Thyroid gland (tissue), 4 donors: ENCODE measurements at places on chromosomes 12 and 14. TPM values are rescaled to one million over a fixed set of nuclear protein-coding genes. Genes with fewer than 3 reads are reported as not detected.

- DNase-seq = no peak
Measured at GRCh38 chr12:104864668-104865067, 93.4 kb downstream of the SLC41A2 start.

DNA sequence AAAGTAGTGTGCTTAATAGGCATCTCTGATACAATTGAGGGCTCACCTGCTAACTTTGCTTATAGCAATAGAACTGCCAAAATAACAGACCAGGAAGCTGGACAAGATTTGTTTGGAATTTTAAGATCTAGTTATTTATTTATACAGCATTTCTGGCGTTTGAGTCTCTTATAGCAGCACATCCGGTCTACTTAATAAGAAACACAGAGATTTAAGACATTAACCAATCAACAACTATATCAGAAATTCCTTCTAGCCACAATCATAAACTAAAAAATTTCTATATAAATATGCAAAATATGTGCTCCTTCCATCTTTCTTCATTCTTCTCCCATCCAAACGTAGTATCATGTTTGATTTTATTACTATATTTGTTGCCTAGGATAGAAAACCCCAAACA, 2.6 kb downstream of the RTN1 start:
- DNase-seq = no peak

Gene VRTN
- not detected for total RNA-seq

GRCh38 chr12:93139028-93139665, 210.1 kb upstream of the EEA1 start:
- DNase-seq = peak; percentile 43

GRCh38 chr14:101235335-101236103, 325.8 kb upstream of the DIO3 start:
- peak; percentile 69 for DNase-seq

GRCh38 chr14:54535646-54536045, 25.9 kb downstream of the CGRRF1 start:
- no peak for DNase-seq

- peak; percentile 70 for DNase-seq
Measured at GRCh38 chr12:55743406-55744339, 751 bp downstream of the GDF11 start.

GRCh38 chr14:23695664-23695999, 59.5 kb downstream of the DHRS2 start:
- DNase-seq = no peak

Gene PTGER2
- 1.6 TPM for total RNA-seq

Gene RHEBL1
- not detected for total RNA-seq

- no peak for DNase-seq
Measured at GRCh38 chr14:94816113-94816512, 46.2 kb upstream of the GSC start.

Gene SERPINA12
- not detected for total RNA-seq

Gene PARPBP
- total RNA-seq = 0.98 TPM

- DNase-seq = peak; percentile 68
Measured at GRCh38 chr12:110010853-110011723, 11.9 kb downstream of the ANKRD13A start.

GRCh38 chr12:119090865-119091264, 87.9 kb upstream of the HSPB8 start:
- DNase-seq = no peak

GRCh38 chr14:98957211-98958047, 314.6 kb downstream of the BCL11B start:
- no peak for DNase-seq

Gene SMOC1
- 3.8 TPM for total RNA-seq

Gene CCDC85C
- 28.3 TPM for total RNA-seq

DNA sequence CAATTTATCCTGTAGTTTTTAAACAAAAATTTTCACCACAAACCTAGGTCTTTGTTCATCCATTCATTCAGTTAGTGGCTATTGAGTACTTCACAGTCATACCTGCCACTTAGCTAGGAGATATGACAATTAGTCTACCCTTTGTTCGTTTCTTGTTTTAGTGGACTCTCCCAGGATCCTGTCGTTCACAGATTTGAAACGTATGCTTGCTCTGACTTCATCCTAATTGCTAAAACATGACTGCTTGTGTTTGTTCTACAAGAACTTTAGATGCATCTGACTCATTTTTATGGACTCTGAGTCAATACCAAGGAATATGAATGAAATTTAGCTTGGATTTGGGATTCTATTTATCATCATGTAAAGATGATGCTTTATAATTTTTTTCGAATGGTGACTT, 69.5 kb downstream of the TBC1D30 start:
- DNase-seq = no peak

- no peak for DNase-seq
Measured at GRCh38 chr12:26979733-26980132, 34.5 kb downstream of the TM7SF3 start.

- DNase-seq = peak; percentile 41
Measured at GRCh38 chr14:76946753-76947077, 81.8 kb downstream of the IRF2BPL start.

DNA sequence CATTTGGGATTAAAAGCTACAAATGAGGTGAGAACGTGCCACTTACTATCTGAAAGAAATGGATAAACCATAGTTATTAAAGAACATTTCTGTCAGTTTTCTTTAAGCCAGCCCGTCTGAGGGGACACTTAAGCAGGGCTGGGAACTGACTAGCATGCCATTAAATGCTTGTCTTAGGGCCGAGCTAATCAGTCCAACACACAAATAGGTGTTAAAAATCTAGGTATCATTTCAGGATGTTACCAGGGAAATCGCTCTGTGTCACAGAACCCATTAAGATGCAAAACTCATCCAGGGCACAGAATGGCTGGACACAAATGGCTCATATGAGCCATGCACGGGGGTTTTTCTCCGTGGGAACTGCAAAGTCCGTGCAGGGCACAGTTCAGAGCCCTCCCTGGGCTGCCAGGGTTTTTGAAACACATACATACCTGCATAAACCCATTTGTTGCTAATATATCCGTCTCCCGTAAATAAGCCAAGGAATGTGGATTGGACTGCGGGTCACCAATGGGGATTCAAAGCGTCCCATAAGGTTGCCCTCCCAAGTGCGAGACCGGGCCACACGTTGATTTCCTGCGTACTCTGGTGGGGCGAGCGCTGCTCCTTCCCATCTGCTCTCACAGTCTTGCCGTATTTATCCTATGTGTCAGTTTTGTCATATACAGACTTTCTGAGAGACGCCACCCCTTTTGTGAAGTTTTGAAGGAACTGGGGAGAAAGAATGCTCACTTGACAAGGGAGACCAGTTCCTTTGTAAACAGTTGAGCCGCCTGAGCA, 5.4 kb upstream of the GSC start:
- no peak for DNase-seq

- no peak for DNase-seq
Measured at GRCh38 chr12:51773145-51773869, 75.2 kb downstream of the FIGNL2 start.

DNA sequence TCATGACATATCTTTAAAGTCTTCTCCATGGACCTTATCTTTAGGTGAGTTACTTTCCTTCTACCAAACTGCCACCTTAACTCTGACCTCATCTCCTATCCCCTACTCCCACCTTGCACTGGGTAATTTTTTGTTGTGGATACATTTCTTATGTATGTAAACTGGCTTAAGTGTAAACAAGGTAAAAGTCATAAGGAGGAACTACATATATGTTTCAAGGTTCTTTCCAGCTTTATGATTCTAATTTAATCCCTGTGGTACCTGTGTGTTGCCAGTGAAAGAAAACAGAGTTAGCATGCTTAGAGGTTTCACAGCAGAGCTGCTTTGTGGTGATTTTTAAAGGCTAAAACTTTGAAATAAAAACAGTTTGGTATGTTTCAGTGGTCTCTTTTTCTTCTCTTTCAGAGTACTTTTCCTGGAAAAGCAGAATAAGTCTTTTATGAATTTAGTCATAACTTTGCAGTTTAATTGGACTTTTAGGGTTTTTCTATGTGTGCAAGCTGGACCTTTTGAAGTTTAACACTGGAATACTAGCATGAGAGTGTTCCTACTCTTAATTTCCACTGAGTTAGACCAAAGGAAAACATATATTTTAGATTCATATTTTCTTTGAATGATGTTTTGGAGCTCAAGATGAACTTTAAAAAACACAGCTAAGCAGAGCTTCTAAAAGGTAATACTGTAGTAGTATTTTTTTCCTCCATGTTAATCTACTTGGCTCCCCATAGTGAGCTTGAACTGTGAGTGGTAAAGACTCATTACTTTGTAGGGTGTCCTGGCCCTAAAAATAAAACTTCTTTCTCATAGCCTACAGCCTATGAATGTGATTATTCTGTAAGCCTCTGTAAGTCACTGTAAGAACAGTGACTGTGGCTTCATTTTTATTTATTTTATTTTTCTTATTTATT, 105.4 kb downstream of the FUT8 start:
- DNase-seq = no peak

DNA sequence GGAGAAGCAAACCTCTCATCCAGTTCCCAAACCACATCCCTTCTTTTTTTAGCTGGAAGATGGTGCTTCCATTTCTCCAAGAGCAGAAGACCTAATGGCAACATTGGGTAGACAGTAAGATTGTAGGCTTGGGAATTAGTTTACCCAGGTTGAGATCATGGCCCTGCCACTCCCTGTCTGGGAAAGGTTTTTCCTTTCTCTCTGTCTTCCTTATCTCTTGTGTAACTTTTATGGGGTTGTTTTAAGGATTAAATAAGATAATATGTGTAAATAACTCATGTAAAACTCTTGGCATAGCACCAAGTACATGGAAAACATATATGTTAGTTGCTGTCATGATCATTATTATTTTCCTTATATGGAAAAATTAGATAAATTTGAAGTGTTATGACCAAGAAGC, 23.2 kb upstream of the PSMA6 start:
- DNase-seq = no peak

GRCh38 chr12:28086521-28087155, 103.6 kb upstream of the CCDC91 start:
- DNase-seq = no peak

Gene PELI2
- 10.8 TPM for total RNA-seq

DNA sequence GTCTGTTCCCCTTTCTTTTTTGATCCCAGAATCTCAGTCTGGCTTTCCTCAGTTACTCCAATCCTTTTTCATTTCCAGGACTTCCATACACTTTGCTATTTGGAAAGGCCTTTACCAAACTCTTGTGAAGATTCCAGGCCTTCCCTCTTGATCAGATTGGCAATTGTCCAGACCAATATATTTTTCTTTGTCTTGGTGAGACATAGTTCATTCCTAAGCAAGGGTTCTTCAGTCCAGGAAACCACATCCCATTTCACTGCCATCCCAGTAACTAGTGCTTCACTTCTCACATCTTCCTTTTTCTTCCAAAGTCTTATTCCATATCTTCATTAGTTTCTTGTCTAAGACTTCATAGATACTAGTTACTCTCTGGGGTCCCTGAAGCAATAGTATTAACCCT, 2.1 kb upstream of the PTPRQ start:
- DNase-seq = no peak

DNA sequence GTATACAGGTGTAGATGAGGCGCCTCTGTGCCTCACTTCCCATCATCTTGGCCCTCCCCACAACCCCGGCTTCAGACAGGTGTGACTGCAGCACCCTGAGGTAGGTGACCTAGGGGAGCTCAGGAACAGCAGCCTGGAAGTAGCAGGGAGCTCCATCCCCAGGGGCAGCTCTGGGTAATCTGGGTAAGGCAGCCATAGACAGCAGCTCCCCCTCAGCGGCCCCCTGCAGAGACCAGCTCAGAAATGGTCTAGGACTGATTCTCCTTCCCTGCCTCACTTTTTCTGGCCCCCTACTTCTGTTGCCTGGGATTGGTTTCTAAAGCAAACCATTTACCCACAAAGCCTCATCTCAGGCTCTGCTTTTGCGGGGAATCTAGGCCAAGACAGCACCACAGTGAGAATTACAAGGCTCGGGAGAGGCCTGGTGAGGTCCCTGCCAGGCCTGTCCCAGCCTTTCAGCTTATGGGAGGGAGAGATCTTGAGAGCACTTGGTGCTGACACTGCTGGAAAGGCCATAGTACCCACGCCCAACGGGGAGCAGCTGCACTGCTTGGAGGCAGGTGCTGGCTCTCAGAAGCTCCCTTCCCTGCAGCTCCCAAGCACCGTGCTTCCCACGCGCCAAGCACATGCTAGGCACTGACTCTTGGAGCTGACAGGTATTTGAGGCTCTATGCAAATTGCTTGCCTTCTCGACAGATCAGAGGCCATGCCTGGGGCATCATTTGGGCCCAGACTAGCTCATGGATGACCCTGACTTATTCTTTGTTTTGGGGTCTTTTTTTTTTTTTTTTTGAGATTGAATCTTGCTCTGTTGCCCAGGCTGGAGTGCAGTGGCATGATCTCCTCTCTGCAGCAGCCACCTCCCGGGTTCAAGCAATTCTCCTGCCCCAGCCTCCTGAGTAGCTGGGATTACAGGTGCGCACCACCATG, 45.1 kb upstream of the TRAF3 start:
- DNase-seq = no peak

DNA sequence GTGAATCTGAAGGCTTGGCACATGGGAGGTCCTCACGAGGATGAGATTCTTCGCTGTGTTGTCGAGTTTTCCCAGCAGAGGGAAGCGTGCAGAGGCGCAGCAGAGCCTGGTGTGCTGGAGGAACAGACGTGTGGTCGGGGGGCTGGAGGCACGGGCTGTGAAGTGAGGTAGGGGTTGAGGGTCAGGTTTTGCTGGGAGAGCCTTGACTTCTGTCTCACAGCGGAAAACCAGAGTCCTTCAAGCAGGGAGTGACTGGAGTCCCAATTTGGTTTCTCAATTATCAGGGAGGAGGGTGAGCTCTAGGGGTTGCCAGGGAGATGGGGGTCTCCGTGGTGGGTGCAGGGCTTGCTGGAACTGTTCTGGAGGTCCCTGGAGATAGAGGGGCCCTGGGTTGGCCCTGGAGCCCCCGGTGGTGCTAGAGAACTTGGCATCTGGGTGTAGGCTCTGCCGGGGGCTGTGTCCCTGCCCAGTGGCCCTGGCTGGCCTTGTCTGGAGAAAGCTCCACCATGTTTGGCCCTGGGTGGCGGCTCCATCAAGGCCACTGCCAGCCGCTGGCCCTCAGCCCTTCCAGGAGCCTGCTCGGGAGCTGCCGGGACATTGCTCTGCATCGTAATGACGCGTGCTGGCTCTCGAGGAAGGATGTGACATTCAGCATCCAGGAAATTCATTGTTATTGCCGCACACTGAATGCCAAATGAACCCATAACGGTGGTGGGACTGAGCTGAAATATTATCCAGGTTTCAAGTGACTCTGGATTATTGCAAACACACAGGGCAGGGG, 215.7 kb downstream of the KIF26A start:
- no peak for DNase-seq
